ENCODE measurements at places on chromosomes 7 and 10. TPM values are rescaled to one million over a fixed set of nuclear protein-coding genes. Genes with fewer than 3 reads are reported as not detected.

ODAD2 gene
- total RNA-seq = not detected

HOXA9 gene
- 2.5 TPM for total RNA-seq

CROT gene
- total RNA-seq = 15.2 TPM

CYP2E1 gene
- 3.0 TPM for total RNA-seq

ZNF365 gene
- 1.8 TPM for total RNA-seq

CRYGN gene
- total RNA-seq = 1.2 TPM

GJD4 gene
- not detected for total RNA-seq

FBXL13 gene
- total RNA-seq = 19.4 TPM

FAM25C gene
- not detected for total RNA-seq

LRRC61 gene
- 42.3 TPM for total RNA-seq

HTR7 gene
- 0.52 TPM for total RNA-seq

CHAT gene
- not detected for total RNA-seq

LIPK gene
- total RNA-seq = not detected

ZNF804B gene
- total RNA-seq = not detected

PLXNA4 gene
- 1.0 TPM for total RNA-seq

GRCh38 chr10:13925971-13926780, 339.4 kb downstream of the PRPF18 start:
- H3K36me3 ChIP-seq = no peaks in the 10 kb centered on the region
- H3K4me1 ChIP-seq = peaks cover 18% of the 10 kb centered on the region
- H3K27ac ChIP-seq = no peak overlapping the region
- H3K4me3 ChIP-seq = no peak overlapping the region
- H3K27me3 ChIP-seq = no peaks in the 10 kb centered on the region
- no peak for DNase-seq

DNA sequence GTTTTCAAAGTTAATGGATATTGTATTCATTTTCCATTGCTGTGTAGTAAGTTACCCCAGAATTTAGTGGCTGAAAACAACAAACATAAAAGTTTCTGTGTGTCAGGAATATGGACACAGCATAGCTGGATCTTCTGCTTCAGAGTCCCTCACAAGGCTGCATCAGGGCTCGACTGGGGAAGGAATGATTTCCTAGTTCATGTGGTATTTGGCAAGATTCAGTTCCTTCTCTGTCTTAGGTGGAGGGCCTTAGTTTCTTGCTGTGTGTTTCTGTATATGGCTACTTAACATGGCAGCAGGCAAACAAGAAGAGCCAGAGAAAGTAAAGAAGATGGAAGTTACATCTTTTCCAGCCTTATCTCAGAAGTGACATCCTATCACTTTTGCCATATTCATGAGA, 51.1 kb downstream of the TPST1 start:
- H3K27ac ChIP-seq = no peak overlapping the region
- H3K36me3 ChIP-seq = no peaks in the 10 kb centered on the region
- no peak overlapping the region for H3K4me3 ChIP-seq
- no peaks in the 10 kb centered on the region for H3K4me1 ChIP-seq
- no peaks in the 10 kb centered on the region for H3K27me3 ChIP-seq

GRCh38 chr7:122383934-122384333, 79.4 kb upstream of the FEZF1 start:
- no peaks in the 10 kb centered on the region for H3K27me3 ChIP-seq
- H3K36me3 ChIP-seq = no peaks in the 10 kb centered on the region
- H3K4me3 ChIP-seq = no peak overlapping the region
- no peak for DNase-seq
- H3K27ac ChIP-seq = no peak overlapping the region

DNA sequence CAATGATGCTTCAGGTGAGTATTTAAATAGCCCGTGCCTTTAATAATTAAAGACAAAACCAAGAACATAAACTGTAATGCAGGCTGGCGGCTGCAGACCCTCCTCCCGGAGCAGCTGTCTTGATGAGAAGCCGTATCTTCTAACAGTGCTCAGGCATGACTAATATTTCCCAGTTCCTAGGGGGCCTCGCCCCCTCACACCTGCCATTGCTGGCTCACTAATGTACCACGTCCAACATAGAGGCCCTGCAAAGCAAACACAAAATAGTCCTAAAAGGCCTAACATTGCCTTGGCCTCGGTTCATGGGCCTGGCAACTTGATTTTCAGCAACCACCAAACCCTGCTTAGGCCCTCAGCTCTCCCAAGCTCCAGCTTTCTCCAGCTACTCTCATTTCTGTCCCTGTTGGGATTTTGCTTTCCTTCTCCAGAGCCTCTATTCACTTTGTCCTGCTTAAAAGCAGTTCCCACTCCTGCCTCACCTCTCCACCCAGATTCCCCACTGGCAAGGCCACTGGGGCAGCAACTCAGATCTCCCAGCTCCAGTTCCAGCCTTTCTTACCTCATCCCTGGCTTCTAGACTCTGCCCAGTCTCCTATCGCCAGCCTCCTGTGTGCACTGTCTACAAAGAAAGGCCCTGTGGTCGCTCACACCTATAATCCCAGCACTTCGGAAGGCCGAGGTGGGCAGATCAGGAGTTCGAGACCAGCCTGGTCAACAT, 16.2 kb downstream of the SORBS1 start:
- no peak overlapping the region for H3K4me3 ChIP-seq
- H3K36me3 ChIP-seq = no peaks in the 10 kb centered on the region
- H3K27me3 ChIP-seq = no peaks in the 10 kb centered on the region
- H3K4me1 ChIP-seq = no peaks in the 10 kb centered on the region
- no peak overlapping the region for H3K27ac ChIP-seq

DNA sequence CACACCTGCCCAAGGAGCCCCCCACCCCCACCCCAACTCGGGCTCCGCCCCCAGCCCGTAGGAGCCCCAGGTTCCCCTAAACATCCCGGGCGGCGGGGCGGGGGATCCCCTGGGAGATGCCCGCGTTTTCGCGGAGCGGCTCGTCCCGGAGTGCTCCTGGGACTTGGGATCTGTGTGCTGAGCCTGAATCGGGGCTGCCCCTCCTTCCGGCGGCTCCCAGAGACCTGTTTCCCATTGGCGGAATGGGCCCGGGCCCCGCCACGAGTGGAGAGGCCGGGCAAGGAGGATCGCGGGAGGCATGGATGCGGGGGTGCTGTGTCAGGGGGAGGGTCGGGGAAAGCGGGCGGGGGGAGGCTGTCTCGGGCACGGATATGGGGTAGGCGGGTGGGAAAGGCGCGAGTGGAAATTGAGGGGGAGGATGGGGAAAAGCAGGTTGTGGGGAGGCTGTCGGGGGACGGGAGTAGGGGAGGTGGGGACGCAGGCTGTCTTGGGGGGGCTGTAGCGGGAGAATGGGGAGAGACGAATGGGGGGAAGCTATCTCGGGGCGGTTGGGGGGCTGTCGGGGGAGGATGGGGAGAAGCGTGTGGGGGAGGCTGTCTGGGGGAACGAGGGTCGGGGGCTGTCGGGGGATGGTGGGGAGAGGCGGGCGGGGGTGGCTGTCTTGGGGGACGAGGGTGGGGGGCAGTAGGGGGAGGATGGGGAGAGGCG, 572 bp upstream of the BHLHA15 start:
- DNase-seq = no peak
- no peaks in the 10 kb centered on the region for H3K36me3 ChIP-seq
- H3K4me1 ChIP-seq = no peaks in the 10 kb centered on the region
- no peaks in the 10 kb centered on the region for H3K27me3 ChIP-seq

DNA sequence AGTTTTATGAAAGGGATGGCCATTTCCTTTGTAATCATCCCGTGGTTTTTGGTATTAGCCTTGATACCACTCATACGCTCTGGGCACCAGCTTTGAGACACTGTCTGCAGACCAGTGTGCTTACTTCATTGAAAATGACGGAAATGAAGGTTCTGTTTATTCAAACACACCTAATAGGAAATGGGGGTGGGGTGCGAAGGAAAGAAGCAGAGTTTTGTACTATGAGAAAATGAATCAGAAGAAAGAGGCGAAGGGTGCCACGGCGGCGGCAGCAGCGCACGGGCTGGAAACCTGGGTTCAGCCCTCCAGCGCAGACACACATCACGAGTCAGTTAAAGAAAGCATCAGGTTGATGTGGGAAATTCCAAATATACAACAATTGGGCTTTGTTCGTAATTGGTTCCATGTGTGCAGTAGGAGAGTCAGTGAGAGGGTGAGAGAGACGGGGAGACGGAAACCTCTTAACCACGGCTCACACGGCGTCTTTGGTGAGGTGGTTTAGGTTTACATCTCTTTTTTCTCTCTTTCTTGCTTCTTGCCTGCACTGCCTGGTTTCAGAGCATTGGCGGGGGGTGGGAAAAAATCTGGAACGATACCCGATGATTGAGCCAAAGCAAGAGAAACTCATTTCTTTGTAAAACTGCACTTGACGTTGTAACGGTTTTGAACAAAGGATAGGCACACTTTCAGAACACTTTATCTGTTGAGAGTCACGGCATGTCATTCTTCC, 321.2 kb downstream of the FRMD4A start:
- no peak for DNase-seq
- H3K4me3 ChIP-seq = peak overlapping the region; percentile 43
- no peaks in the 10 kb centered on the region for H3K36me3 ChIP-seq

- no peak for DNase-seq
- no peaks in the 10 kb centered on the region for H3K27me3 ChIP-seq
- H3K4me1 ChIP-seq = no peaks in the 10 kb centered on the region
- no peak overlapping the region for H3K27ac ChIP-seq
- no peak overlapping the region for H3K4me3 ChIP-seq
Measured at GRCh38 chr7:11436773-11437524, 395.0 kb downstream of the THSD7A start.

- H3K27me3 ChIP-seq = no peaks in the 10 kb centered on the region
- H3K36me3 ChIP-seq = no peaks in the 10 kb centered on the region
- H3K4me3 ChIP-seq = no peak overlapping the region
- no peak overlapping the region for H3K27ac ChIP-seq
Measured at GRCh38 chr10:63467841-63468240, 2.1 kb upstream of the JMJD1C start.

- peaks cover 10% of the 10 kb centered on the region for H3K36me3 ChIP-seq
- no peaks in the 10 kb centered on the region for H3K27me3 ChIP-seq
- no peaks in the 10 kb centered on the region for H3K4me1 ChIP-seq
Measured at GRCh38 chr7:16395121-16395520, 26.2 kb downstream of the CRPPA start.

GRCh38 chr7:135939261-135939812, 37.8 kb downstream of the MTPN start:
- H3K4me1 ChIP-seq = no peaks in the 10 kb centered on the region
- H3K27ac ChIP-seq = no peak overlapping the region
- no peak overlapping the region for H3K4me3 ChIP-seq
- H3K27me3 ChIP-seq = no peaks in the 10 kb centered on the region

DNA sequence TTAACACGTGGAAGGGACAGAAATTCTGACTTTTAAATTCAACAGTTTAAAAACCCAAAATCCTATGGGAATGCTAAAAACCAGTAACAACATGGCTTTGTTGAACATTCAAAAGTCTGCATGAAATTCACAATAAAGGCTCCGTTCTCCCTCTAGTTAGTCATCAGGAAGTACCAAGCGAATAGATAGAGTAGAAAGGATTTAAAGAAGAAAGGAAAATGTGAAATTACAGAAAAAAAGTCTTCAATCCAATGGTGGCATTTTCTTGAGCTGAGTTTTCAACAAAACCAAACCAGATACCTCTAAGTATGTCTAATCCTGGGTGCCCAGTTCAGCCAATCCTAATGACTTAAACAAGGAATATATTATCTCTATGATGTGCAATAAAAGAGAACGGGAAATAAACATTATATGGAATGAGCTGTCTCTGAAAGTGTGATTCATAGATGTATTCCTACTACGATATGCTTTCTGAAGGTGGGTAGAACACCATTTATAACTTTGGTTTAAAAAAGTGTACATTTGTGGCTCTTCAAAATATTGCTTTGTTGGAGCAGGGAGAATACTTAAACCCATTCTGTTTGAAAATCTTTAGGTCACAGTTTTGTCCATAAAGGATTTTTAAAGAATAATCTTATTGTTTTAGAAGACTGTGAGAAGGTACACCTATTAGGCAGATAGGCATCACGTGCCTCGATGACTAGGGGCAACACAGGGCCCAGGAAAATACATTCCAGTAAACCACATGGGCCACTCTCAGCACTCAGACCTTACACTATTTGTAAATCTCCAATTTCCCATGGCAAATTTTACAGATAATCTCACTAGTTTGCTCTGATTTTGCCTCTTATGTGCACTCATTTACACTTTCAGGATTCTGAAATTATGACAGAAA, 87.7 kb downstream of the CUBN start:
- no peaks in the 10 kb centered on the region for H3K27me3 ChIP-seq
- no peak overlapping the region for H3K4me3 ChIP-seq
- DNase-seq = no peak
- no peaks in the 10 kb centered on the region for H3K36me3 ChIP-seq
- no peaks in the 10 kb centered on the region for H3K4me1 ChIP-seq

GRCh38 chr10:34780818-34781380, 34.2 kb downstream of the PARD3 start:
- H3K27me3 ChIP-seq = no peaks in the 10 kb centered on the region
- no peaks in the 10 kb centered on the region for H3K4me1 ChIP-seq
- no peak overlapping the region for H3K27ac ChIP-seq
- no peaks in the 10 kb centered on the region for H3K36me3 ChIP-seq
- H3K4me3 ChIP-seq = no peak overlapping the region

- no peaks in the 10 kb centered on the region for H3K4me1 ChIP-seq
- no peak overlapping the region for H3K27ac ChIP-seq
- no peak for DNase-seq
- H3K27me3 ChIP-seq = no peaks in the 10 kb centered on the region
- H3K36me3 ChIP-seq = no peaks in the 10 kb centered on the region
- H3K4me3 ChIP-seq = no peak overlapping the region
Measured at GRCh38 chr10:113576852-113577251, 24.0 kb downstream of the HABP2 start.

DNA sequence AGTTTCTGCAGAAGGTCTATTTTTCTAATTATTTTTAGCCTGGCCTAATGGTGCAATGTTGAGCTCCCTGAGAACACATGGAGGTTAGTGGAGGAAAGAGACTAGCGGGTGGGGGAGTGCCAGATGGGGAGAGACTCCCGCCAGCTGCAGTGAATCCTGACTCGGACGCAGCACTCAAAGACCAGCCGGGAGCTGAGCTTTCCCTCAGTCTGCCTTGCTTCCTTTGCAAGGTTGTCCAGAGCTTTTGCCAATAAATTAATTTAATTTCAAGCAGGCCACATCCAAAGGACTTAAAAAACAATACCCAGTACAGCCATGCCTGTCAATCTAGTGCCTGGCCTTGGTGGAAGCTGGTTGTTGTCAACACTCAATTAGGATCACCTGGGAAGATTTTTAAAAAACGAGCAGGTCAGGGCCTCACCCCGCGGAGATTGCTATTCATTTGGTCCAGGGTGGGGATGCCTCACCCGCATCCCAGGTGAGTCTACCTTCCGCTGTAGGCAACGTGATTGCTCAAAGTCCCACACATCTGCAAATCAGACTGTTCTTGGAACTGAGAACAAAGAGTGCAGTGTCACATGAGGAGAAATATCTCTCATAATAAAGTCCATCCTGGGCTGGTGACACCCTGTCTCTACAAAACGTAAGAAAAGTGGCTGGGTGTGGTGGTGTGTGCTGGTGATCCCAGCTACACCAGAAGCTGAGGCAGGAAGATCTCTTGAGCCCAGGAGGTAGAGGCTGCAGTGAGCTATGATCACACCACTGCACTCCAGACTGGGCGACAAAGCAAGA, 4.0 kb downstream of the CLRN3 start:
- no peaks in the 10 kb centered on the region for H3K36me3 ChIP-seq
- no peaks in the 10 kb centered on the region for H3K27me3 ChIP-seq
- H3K4me1 ChIP-seq = no peaks in the 10 kb centered on the region

GRCh38 chr7:39950473-39951225, 593 bp downstream of the CDK13 start:
- H3K4me3 ChIP-seq = peak overlapping the region; percentile 76
- no peaks in the 10 kb centered on the region for H3K27me3 ChIP-seq
- peak overlapping the region; percentile 94 for H3K27ac ChIP-seq
- H3K36me3 ChIP-seq = 0 out of 2 replicates have a peak, but pooled peaks cover 6% of the 10 kb centered on the region
